ENCODE measurements at places on chromosomes 4 and X.

GRCh38 chrX:71938371-71938770 is 27.7 kb downstream of the NHSL2 start:
- H3K36me3 ChIP-seq = no peaks in the 10 kb centered on the region
- H3K4me3 ChIP-seq = no peak overlapping the region
- no peak for DNase-seq
- H3K27me3 ChIP-seq = no peaks in the 10 kb centered on the region
- H3K27ac ChIP-seq = no peak overlapping the region
- no peaks in the 10 kb centered on the region for H3K4me1 ChIP-seq

GRCh38 chr4:138674209-138674608 is 341.4 kb upstream of the NOCT start:
- H3K27ac ChIP-seq = no peak overlapping the region
- DNase-seq = no peak
- no peaks in the 10 kb centered on the region for H3K36me3 ChIP-seq
- no peaks in the 10 kb centered on the region for H3K27me3 ChIP-seq

- H3K36me3 ChIP-seq = no peaks in the 10 kb centered on the region
- DNase-seq = peak; percentile 65
- H3K27me3 ChIP-seq = peaks cover 37% of the 10 kb centered on the region
- peak overlapping the region; percentile 72 for H3K27ac ChIP-seq
- H3K4me1 ChIP-seq = peaks cover 10% of the 10 kb centered on the region
Measured at GRCh38 chr4:118351851-118352827, 664 bp downstream of the PRSS12 start.

- H3K4me3 ChIP-seq = no peak overlapping the region
- DNase-seq = no peak
- H3K27me3 ChIP-seq = no peaks in the 10 kb centered on the region
- no peaks in the 10 kb centered on the region for H3K36me3 ChIP-seq
- H3K27ac ChIP-seq = no peak overlapping the region
Measured at GRCh38 chrX:44003975-44004374, 30.8 kb upstream of the NDP start.
